Lower lobe of right lung (tissue), 2 donors: ENCODE measurements at places on chromosomes 4 and X. TPM values are rescaled to one million over a fixed set of nuclear protein-coding genes. Genes with fewer than 3 reads are reported as not detected.

DNA sequence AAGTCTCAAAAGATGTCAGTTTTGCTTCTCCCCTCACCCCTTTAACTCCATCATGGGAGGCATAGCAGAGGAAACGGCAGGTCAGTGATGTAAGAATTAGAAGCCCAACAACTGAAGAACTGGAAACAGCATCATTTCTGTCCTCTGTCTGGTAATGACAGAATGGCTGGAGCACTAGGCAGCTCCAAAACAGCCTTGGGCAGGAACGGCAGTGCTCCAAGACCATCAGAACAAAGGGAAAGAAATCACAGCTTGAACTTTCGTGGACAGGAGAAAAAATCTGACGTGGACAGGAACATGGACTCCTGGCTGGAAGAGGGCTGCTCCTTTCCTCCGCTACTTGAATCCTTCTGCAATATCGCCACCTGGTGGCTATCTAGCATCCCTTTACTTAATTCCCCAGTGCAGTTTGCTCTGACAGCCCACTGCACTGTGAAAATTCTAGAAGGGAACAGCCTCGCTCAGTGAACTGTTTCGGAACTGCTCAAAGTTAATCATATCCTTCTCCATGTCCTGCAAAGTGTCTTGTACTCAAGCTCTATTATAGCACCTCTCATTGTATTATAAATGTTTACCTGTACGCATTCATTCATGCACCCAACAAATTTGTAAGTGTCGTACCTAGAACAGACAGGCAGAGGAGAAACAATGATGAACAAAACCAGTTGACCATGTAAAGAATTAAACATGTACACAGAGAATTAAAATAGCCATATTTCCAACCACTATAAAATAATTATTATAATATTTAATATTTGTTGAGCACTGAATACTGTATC is 20.4 kb downstream of the SLC25A53 start:
- DNase-seq, result no peak

DNA sequence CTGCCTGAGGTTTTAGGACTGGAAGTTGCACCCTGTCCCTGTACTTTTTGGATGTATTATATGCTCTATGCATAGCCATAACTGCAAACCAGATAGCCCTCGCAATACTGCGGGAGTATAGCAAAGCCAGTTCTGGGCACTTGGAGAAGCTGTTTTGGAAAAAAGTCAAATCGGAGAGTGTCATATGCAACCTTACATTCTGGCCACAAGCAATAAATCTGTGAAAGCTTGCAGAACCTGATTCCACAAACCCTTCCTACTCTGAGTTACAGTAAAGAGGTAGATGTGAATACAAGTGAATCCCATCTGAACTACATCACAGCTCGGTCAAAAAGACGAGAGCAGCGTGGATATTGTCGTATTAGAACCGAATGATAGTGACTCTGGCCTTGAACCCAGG is 10.3 kb downstream of the HELT start:
- no peak for DNase-seq

DGKK gene
- 0.21 TPM for total RNA-seq

- DNase-seq, result no peak
These were observed 49.5 kb downstream of the SHROOM2 start for GRCh38 chrX:9835585-9836210.

DNA sequence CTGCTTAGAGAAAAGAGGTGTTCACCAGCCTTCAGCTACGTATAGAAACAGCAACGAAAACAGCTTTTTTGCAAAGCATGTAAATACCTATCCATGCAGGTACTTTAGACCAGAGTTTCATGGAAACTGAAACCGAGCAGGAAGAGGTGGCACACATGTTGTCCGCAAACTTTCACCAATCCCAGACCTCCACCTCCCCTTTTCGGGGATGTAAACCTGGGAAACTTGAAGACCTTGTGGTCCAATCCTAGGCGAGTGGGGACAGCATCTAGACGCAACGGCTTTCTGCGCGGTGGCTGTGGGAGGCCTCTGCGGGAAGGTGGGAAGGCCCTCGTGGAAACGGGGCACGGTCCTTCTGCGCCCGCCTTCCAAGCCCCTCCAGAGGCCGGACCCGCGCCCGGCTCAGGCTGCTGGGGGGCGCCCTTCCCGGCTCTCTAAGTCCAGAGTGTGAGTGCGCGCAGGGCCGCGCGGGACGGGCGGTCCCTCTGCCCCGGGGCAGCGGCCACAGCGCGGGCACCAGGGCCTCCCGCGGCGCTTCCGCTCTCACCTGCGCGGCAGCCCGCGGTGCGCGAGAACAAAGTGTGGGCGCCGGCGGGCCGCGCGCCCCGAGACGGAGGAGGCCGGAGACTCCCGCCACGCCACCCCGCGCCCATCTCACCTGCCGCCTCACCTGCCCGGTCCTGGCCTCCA is 830 bp upstream of the SHROOM2 start:
- DNase-seq, result no peak

- no peak for DNase-seq
These were observed 97.1 kb upstream of the KLF3 start for GRCh38 chr4:38566806-38567398.

- DNase-seq, result no peak
These were observed 391.0 kb downstream of the GPAT3 start for GRCh38 chr4:83926950-83927349.

DNA sequence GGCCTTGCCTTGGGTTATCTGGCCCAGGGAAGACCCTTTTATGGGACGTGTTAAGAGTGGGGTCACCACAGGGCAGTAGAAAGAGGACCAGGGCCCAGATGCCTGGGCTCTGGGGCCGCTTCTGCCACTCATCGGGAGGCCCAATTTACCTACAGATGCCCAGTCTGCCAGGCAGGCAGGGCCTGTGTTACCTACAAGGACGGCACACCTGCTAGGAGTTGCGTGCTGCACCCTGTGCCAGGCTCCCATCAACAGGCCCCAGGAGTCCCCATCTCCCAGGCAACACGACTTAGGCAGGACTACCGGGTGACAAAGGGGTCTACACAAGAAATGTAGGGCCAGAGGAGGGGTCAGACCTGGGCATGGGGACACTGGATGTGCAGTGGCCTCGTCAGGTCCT is 34.6 kb downstream of the WDR1 start:
- DNase-seq, result peak; percentile 14

TMEM47 gene
- 24.8 TPM for total RNA-seq

GRCh38 chrX:14913241-14913640 is 40.0 kb downstream of the MOSPD2 start:
- no peak for DNase-seq

DNA sequence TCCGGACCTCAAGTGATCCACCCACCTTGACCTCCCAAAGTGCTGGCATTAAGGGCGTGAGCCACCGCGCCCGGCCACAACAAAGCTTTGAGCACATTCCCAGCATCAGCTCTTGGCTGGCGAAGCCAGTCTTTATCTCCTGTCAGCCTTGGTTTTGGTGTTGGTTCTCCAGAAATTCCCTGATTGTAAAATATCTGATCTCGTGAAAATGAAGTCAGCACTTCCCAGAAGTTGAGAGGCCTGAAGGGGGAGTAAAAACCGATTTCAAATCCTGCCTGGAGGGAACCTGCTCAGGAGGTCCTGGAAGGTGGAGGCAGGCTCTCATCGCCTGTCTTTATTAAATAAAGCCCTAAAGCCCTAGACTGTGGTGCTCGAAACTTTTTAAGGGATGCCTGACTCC is 33.6 kb downstream of the PTTG2 start:
- DNase-seq, result no peak

DNA sequence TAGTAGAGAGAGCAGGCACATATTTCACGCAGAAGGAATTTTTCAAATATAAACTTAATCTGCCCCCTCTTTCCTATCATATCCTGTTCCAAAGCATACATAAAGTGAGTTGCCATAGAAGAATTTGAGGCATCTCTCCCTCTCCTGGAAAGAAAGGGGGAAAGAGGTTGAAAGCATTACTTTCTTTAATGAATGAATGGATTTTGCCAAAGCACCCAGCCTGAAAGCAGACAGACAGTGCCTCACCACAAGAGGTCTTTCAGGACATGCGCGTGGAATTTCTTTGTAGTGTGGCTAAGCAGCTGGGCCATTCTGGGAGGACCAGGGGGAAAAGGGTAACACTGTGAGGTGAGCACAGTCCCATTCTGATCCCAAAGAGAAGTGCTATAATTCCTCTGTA is 651.4 kb downstream of the IQCM start:
- DNase-seq, result no peak

- no peak for DNase-seq
These were observed 426.7 kb downstream of the RPA4 start for GRCh38 chrX:97310373-97310772.

LNX1 gene
- 5.4 TPM for total RNA-seq

NFXL1 gene
- total RNA-seq, result 13.4 TPM

GRIPAP1 gene
- total RNA-seq, result 54.2 TPM

MAML3 gene
- 12.5 TPM for total RNA-seq

DNA sequence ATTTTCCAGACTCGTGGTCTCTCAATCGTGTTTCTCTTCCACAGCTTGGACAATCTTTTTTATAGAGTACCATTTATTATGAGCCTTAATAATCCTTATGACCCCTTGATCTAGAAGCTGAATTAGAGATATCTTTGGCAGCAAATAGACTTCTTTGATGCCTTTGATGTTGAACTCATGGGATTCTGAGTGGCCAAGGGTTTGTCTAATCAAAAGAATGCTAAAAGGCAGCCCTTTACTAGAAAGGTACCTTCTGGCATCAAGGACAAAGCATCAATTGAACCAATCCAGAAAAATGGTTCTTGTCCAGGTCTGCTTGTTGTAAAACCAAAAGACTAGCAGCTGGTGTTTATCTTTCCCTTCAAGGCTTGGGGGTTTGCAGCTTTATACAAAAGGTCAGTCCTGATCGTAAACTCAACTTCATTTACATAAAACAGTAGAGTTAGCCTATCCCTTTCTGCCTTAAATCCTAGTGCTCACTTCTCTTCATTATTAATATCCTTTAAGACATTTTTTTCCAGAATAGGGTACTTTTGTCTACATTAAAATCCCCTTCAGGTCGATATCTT is 411.3 kb downstream of the FAT4 start:
- DNase-seq, result no peak

DNA sequence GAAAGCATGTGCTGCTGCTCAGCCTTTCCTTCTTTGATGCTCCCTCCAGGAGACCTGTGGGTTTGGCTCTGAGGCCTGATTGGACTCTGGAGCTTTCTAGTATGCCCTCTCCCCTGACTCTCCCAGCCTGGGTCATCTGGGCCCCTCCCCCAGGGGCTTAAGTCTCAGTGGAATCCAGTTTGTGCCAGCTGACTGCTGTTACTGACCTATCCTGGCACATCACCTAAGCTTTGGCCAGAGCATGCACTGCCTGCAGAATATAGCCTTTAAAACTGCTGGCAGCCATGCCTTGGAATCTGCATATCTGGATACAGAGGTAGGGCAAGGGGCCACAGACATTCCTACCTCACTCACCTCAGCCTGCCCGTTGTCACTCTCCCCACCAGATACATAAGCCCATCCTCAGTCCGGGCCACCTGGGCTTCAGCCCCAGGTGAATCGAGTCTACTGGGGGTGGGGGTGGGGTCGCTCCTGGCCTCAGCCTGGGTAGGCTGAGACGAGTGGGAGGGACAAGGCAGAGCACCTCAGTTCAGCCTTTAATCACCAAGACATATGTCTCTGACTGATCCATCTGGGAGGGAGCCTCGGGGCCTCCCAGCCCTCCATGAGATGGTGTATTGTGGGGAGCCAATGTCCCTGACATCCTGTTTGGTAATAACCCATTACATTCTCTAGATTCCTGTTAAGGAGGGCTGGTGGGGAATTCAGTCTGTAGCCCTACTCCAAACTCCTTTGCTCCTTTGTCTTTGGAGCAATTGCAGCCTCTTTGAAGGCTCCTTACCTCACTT is 61.2 kb downstream of the STARD8 start:
- no peak for DNase-seq

DNA sequence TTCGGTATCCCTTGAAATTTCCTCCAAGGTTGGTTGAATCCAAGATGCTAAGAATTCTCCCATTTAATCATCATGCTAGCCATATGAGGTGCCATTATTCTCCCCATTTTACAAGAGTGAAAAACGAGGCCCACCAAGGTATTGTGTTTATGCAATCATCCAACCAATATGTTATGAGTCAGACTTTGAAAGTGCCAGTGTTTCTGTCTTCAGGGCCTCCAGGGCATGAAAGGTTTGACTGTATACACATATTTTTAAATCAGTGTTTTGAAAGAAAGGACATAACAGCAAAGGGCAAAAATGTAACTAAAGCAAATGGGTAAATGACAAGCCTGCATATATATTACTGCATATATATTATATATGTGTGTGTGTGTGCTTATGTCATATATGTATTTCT is 541.2 kb upstream of the SMIM31 start:
- DNase-seq, result no peak

- DNase-seq, result no peak
These were observed 411.9 kb downstream of the GPAT3 start for GRCh38 chr4:83947830-83948193.

- DNase-seq, result no peak
These were observed 66.3 kb downstream of the GAB1 start for GRCh38 chr4:143402776-143403552.

TCEAL6 gene
- not detected for total RNA-seq

- no peak for DNase-seq
These were observed 128.0 kb downstream of the SNCA start for GRCh38 chr4:89708903-89709421.

GRCh38 chr4:48190839-48191238 is 56.8 kb upstream of the TXK start:
- DNase-seq, result no peak

CASK gene
- total RNA-seq, result 38.2 TPM

DNA sequence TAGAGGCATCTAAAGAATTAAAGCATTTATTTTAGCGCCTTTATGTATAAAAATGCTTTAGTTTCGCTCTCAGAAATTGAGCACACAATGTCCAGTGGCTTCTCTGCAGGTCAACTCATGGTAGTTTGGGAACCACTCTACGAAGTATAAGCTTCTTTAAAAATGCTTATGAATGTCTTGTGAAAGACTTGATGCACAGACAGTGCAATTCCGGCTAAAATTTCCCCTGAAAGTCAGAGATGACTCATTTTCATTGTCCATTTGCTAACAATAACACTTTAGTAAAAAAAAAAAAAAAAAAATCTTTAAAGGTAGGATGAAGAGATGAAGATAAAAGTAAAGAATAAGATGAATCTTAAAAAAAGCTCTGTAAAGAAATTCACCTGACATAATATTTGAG is 117.2 kb downstream of the PDHA2 start:
- DNase-seq, result no peak

DNA sequence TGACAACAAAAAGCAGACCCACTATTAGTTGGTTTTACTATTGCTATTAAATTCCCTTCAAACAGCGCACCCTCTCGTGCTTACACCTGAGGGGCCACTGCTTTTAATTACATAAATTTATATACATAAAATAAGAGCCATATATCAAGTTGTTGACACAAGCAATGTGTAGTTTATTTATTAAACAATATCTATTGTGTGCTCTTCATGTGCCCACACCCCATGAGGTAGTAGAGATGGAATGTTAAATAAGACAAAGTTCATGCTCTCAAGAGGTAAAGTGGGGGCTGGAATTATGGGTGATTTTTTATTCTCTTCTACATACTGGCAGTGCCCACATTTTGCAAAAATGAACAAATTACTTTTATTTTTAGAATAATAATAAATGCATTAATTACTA is 47.3 kb downstream of the KCNIP4 start:
- DNase-seq, result no peak

DNA sequence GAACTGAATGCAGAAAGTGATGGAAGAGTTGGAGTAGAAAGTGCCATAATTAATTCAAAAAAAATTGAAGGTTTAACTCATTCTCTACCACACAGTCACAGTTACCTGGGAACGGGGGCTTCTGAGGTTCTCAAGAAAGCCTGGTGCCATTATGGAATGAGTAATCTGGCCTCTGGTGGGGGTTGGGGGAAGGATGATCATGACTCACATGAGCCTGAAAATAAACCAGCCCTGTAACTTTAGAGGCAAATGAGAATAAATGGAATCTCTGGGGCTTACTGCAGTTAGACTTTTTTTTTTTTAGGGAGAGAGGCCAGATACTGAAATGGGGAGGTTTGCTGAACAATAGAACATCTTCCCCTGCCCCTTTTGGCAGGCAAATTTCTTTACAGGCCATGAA is 55.3 kb downstream of the SOD3 start:
- no peak for DNase-seq
